ENCODE measurements at places on chromosomes 13 and 19. TPM values are rescaled to one million over a fixed set of nuclear protein-coding genes. Genes with fewer than 3 reads are reported as not detected.

PCDH20 gene
- 0.58 TPM for total RNA-seq

OR7D2 gene
- total RNA-seq: 11.0 TPM

IFI30 gene
- total RNA-seq: 37.9 TPM

SBK3 gene
- not detected for total RNA-seq

RFPL4A gene
- total RNA-seq: not detected

CEACAM21 gene
- 2.0 TPM for total RNA-seq

PPAN gene
- total RNA-seq: 1.2 TPM

ZNF723 gene
- not detected for total RNA-seq

Data from stomach (tissue), 19 donors.